Esophagus muscularis mucosa (tissue), 4 donors: ENCODE measurements at places on chromosomes 6 and 20. TPM values are rescaled to one million over a fixed set of nuclear protein-coding genes. Genes with fewer than 3 reads are reported as not detected.

- DNase-seq, result no peak
- no peaks in the 10 kb centered on the region for H3K36me3 ChIP-seq
- no peaks in the 10 kb centered on the region for H3K27me3 ChIP-seq
- H3K27ac ChIP-seq, result no peak overlapping the region
- no peaks in the 10 kb centered on the region for H3K4me1 ChIP-seq
These were observed 148.0 kb downstream of the TMEM200A start for GRCh38 chr6:130513770-130514169.

- H3K36me3 ChIP-seq, result no peaks in the 10 kb centered on the region
- no peaks in the 10 kb centered on the region for H3K4me1 ChIP-seq
- no peaks in the 10 kb centered on the region for H3K27me3 ChIP-seq
- H3K27ac ChIP-seq, result no peak overlapping the region
- no peak for DNase-seq
These were observed 244.0 kb downstream of the BTBD3 start for GRCh38 chr20:12161734-12162133.

DNA sequence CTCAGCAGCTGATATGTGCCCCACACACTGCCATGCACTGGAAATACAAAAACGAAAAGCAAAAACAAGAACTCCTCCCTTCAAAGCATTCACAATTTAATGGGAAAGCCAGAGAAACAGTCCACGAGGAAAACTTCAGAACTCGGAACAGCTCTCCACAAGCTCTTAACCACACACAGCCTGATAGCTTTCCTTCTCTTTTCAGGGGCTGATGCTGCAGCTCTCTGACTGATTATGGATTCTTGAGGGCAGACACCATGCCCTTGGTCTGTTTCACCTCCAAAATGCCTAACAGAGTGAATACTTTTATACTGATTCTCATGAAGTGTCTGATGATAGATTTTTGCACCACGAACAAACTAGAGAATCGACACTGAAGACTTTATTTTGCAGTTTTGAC lies 282.1 kb downstream of the CD83 start:
- no peaks in the 10 kb centered on the region for H3K4me1 ChIP-seq
- DNase-seq, result no peak
- H3K27me3 ChIP-seq, result no peaks in the 10 kb centered on the region
- no peaks in the 10 kb centered on the region for H3K36me3 ChIP-seq

DNA sequence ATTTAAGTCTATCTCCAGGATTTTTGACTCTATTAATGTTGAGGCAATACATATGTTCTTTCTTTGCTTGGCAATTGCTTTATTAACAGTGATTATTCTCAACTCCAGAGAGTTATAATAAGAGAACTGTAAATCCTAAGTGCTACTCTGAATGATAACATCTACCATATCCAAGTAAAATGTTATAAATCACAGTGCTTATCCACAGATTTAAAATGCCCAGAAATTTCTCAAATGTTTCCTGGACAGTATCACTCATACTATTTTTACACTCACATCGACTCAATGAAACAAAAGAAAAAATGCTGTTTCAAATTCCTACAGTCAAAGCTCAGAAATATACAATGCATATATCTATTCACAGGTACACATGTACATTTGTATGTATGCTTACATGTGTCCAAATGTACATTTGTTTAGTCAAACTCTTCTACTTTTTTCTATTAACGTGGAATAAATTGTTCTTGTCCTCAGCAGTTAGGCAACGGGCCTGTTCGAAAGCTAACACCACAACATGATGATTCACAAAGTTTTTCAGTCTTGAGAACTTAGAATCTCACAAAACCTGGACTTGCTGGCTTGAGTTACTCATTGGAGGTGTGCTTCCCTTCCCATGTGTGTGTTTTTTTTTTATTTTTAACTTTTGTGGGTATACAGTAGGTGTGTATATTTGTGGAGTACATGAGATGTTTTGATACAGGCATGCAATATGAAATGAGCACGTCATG lies 193.0 kb downstream of the GJA10 start:
- H3K4me1 ChIP-seq, result no peaks in the 10 kb centered on the region
- no peaks in the 10 kb centered on the region for H3K36me3 ChIP-seq
- no peak overlapping the region for H3K27ac ChIP-seq
- no peaks in the 10 kb centered on the region for H3K27me3 ChIP-seq
- DNase-seq, result no peak

Gene OXT
- total RNA-seq, result not detected

Gene CALHM5
- 3.7 TPM for total RNA-seq

Gene BCAS1
- total RNA-seq, result 0.46 TPM
